ENCODE measurements at places on chromosomes 3 and 15.
A peak's percentile ranks its signal among the peaks of the same experiment; 100 is the strongest.

GRCh38 chr3:112364291-112364690 lies 31.3 kb downstream of the CD200 start:
- DNase-seq, result no peak

GRCh38 chr3:141796889-141797781 lies 33.9 kb downstream of the GRK7 start:
- no peak for DNase-seq

DNA sequence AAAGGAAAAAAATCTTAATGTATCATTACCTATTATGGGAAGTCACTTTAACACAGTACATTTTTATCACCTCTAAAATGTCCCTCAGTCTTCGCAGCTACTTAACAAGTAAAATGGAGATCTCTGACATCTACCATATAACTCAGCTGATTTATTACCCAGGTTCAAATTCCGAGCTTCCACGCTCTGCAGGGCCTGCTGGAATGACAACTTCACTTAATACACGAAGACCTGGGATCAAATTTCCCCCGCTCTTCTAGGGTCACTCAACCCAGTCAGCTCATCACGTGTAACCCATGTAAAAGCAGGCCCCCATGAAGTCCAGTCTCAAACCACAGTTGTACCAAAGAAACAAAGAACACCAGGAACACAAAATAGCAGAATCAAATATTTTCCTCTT lies 44.2 kb upstream of the ACP3 start:
- no peak for DNase-seq

DNA sequence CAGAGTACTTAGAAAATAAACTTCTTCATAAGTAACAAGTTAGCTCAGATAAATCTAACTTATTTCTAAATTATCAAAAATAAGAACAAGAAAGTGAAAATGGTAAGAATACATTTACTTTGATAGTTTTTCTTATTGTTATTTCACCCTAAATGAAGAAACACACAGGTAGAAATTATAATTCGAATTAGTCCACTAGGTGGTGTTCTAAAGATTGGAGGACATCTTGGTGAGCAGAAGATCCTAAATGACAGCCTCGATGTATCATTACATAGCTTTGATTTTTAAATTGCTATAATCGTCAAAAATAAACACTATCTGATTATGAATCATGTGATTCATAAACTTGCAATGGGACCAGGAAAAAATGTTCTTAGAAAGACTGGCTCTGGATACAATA lies 280.8 kb upstream of the UBE2E2 start:
- no peak for DNase-seq

DNA sequence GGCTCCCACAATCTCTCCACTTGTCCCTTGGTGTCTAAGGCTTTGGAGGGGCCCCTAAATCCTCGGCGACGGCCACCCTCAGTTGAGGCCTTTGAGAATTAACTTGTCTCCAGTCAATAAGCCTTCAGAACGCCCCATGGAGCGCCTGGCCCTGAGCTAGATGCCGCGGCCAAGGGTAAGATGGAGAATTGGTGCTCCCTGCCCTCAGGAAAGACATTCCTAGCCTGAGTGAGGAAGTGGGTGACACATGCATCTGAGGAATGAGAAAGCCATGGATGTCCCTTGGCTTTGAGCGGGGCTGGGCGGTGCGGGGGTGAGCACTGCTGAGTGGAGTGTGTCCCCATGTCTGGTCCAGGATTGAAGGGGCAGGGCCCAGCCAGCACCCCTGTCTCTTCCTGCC lies 13.3 kb downstream of the ITIH4 start:
- no peak for DNase-seq

GRCh38 chr15:95085056-95085455 lies 853.7 kb downstream of the MCTP2 start:
- no peak for DNase-seq

DNA sequence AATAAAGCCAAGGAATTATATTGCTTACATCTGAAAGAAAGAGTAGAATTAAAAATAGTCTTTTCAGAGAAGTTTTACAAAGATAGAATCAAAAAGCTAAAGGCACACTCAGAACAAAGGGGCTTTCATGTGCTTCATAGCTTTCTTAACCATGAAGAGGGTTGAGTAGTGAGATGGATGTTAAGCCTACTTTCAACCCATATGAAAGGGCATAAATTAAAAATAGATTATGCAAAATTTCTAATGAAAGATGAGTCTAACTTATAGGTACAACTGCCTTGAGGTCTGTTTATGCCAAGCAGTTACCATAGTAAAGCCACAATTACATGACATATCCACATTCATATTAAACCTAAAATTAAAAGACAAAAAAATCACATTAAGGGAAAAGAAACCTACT lies 223.3 kb upstream of the ARHGEF26 start:
- DNase-seq, result no peak

- DNase-seq, result no peak
These were observed 105.7 kb downstream of the LRRK1 start for GRCh38 chr15:101024706-101025500.

DNA sequence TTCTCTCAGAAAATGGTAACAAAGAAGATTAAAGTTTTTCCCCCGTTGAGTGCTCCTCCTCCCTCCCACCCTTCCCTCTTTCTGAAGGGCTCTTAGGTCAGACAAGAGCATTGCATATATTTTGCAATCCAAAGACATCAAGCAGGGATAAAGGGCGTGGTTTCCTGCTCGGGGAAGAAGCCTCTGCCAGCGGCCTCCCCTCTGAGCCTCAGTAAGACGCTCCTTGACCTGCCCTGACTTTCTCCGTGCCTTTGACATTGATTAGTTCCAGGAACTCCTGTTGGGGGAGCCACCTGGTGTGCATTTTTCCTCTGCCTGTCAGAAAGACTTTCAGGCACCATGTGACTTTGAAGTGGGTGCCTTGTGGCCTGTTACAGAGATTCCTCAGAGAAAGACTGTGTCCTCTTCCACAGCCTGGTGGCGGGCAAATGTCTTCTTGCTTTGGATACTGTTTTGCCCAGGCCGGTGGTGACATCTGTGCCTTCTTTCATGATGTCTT lies 87.2 kb upstream of the TBL1XR1 start:
- peak; percentile 34 for DNase-seq

- no peak for DNase-seq
These were observed 169.0 kb downstream of the OPA1 start for GRCh38 chr3:193761969-193762368.

DNA sequence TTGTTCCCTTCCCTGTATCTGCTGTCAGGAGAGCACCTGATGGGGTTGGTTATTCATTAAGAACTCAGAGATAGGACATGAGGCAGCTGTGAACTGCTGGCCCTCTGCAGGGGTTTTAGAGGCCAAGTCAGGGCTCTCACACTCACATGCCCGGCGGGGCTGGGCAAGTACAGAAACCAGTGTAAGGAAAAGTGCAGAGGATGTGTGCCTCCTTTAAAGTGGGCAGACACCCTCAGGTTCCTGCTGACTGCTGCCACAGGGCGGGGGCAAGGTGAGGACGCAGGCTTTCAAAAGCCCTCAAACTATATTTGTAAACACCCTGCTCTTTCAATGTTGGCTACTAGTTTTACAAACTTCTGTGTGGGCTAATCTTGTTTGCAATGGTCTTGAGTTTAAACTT lies 22.4 kb downstream of the CXCR6 start:
- no peak for DNase-seq

DNA sequence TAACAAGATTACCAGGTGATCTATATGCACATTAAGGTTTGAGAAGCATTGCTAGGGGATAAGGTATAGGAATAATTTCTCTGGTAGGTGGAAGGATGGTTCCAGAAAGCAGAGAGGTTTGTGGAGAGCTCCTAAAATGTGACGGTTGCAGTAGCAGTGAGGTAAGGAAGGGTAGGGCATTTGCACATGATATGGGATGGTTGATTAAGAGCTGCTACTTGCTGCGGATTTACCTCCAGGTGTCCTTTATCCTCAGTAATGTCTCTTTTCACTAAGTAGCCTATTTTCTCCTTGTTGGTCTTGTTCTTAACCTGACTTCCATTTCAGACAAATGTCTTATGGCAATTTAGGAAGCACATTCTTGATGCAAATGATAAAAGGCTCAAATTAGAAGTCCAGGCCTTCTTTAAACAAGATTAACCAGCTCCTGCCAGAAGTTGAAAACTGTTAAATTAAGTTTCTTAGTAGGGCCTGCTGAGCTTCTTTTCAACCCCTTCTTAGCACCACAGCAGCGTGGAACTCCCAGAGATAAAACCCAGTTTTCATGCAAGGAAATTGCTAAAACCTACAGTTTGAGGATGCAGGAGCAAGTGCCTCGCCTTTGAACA lies 231.1 kb upstream of the GADL1 start:
- DNase-seq, result no peak

- peak; percentile 23 for DNase-seq
These were observed 178.5 kb upstream of the ZBTB20 start for GRCh38 chr3:115325539-115325938.

DNA sequence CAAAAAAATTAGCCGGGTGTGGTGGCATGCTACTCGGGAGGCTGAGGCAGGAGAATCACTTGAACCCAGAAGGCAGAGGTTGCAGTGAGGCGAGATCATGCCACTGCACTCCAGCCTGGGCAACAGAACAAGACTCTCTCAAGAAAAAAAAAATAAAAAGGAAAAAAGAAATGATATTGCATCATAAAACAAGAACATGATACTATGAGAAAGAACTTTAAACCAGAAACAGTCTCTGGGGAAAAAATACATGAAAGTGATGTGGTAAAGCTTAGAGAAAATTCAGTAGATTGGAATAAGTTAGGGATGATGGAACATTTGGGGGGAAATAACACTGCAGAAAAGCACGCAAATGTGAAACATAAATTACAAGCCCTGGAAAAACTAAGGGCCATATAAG lies 54.7 kb downstream of the CRYGS start:
- no peak for DNase-seq

GRCh38 chr3:20246662-20247061 lies 60.7 kb upstream of the SGO1 start:
- no peak for DNase-seq

- no peak for DNase-seq
These were observed 250.4 kb downstream of the NTRK3 start for GRCh38 chr15:88006146-88006545.

GRCh38 chr3:193971261-193971751 lies 164.6 kb upstream of the HES1 start:
- no peak for DNase-seq

GRCh38 chr3:189625572-189625971 lies 5.6 kb upstream of the TP63 start:
- DNase-seq, result no peak

DNA sequence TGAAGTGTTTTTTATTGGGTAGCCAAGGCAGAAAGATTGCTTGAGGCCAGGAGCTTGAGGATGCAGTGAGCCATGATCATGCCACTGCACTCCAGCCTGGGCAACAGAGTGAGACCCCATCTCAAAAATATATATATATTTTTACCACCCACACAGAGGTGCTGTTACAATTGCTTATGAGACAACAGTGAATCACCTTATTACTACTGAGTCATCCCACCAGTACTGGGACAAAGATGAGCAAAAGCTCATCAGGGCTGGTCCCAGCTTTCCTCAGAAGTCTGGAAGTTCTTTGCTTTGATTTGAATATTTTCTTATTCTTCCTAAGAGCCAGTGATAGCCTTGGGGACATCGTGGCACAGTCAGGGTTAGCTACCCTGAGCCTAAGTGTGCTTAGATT lies 207.7 kb downstream of the SOX2 start:
- no peak for DNase-seq

- no peak for DNase-seq
These were observed 1.5 kb downstream of the SNRPN start for GRCh38 chr15:24956111-24956838.

GRCh38 chr3:149243540-149243939 lies 21.9 kb upstream of the CP start:
- no peak for DNase-seq

DNA sequence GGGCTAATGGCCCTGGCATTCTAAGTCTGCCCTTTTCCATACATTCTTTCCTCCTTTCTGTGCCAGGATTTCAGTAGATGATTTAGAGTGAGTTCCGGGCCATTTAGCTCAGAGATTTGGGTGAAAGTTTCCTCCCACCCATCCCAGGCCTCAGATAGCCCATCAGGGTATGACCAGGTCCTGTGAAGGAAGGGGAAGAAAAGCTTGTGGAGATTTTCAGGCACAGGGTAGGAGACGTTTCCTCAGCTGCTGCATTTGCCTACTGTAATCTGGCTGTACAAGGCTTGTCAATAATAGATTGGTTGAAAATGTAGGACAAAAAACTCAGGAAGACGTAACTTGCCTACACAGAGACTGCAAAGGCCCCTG lies 63.2 kb upstream of the BCL6 start:
- no peak for DNase-seq

DNA sequence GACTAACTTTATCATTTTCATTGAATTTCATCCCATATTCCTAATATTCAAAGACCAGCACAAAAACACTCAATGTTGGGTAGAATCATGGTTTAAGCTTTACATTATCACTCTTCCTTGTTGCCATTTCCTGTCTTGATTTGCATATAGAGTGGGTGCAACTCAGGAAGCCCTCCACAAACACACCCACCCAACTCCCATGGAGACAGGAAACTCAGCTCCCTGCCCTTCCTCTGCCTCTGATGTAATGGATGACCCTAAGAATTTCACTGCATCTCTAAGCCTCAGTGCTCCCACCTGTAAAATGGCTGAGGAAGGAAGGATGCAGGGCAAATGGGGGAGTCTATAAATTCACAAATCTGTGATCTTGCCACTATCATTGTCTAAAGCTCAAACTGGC lies 98.1 kb upstream of the BFSP2 start:
- DNase-seq, result no peak

DNA sequence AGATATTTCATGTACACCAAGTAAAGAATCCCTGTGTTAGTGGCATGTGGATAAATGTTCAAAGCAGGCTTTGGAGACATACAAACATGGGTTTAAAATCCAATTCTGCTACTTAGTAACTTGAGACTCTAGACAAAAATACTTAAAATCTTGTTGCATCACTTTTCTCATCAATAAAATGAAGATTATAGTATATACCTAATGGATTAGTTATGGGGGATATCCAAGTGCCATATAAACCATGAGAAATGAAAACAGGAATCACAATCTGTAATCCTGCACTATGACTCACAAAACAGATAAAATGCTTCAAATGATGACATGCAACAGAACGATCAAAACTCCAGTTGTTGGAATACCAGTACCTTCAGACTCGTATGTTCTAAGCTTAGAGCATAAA lies 496.0 kb upstream of the RGMA start:
- DNase-seq, result no peak

GRCh38 chr3:134364061-134364935 lies 9.9 kb downstream of the AMOTL2 start:
- peak; percentile 69 for DNase-seq

GRCh38 chr3:52784021-52784621 lies 6.7 kb downstream of the ITIH1 start:
- DNase-seq, result no peak
